CD4-positive, alpha-beta memory T cell (primary cell): ENCODE measurements at places on chromosomes 13 and 19.

- no peak for DNase-seq
These were observed 70.3 kb downstream of the ALOX5AP start for GRCh38 chr13:30805603-30806011.

DNA sequence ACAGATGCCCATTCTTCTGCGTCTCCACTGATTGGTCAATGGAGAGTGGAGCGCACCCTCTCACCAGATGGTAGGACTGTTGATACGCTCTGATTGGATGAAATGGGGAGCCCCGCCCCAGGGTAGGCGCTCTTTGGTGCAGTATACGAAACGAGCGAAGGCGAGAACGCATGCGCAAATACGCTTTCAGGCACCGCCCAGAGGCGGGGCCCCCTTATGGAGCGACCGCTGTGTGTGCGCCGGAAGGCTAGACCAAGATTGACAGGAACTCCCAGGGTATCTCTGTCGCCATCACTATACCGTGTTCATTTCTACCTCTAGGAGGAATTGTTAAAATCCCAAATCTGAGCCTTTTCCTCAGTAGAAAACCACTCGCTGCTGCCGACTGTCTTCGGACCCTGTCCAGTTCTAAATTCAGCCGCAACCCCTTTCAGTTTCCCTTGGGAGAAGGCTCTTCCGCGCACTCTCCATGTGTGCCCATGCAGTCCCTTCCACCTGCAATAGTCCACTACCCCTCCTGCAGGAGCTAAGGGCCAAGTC is 720 bp upstream of the HNRNPL start:
- no peak for DNase-seq

GRCh38 chr13:80473695-80474094 is 132.8 kb upstream of the SPRY2 start:
- DNase-seq = no peak

GRCh38 chr13:53201454-53202225 is 173.0 kb downstream of the OLFM4 start:
- no peak for DNase-seq

DNA sequence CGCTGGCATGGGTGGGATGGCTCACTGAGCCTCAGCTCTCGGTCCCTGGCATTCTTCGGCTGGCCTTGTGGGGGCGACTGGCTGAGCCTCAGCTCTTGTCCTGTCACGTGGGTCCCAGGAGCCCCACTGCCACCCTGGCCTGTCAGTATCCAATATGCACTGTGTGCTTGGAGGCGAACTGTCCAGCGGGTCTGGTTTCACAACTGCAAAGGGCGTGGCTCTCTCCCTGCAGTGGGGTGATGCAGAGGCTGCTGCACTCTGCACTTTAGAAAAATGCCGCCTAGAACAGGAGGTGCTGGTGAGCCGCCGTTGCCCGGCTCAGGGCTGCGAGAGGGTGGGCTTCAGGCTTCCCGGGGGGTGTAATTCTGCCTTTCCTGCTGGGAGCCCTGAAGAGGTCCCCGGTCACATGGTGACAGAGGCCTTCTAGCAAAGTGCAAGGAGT is 17.0 kb upstream of the TMEM255B start:
- DNase-seq = no peak

DNA sequence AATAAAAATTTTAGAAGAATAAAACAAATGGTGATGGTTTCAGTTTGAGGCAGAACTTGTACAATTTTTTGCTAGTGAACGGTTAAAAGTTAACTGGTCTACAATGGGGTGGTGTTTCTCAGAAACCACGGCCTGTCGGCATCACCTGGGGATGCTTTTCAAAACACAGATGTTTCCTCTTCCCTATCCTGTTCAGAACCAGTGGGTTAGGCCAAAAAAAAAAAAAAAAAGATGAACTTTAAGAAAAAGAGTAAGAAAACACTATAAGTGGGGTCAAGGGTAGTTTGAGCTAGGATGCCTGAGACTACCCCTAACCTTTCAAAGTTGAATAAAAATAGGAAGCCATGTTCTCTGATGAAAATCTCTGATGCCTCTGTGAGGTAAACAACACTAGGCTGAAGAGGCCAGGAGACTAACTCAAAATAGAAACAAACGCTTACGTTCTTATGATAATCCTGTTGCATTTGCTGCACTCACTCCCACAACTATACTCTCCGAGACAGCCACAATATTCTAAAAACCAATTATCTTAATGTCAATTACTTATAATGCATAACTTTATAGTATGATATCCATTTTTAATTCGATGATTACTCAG is 3.3 kb downstream of the MTIF3 start:
- DNase-seq = peak; percentile 51

GRCh38 chr19:37855098-37855497 is 51.3 kb downstream of the WDR87 start:
- no peak for DNase-seq

GRCh38 chr13:27128825-27129627 is 42.6 kb downstream of the USP12 start:
- no peak for DNase-seq

- DNase-seq = no peak
These were observed 118.9 kb upstream of the UBL3 start for GRCh38 chr13:29969286-29969685.

- DNase-seq = no peak
These were observed 7.3 kb downstream of the ANGPTL4 start for GRCh38 chr19:8371011-8371804.

- DNase-seq = no peak
These were observed 27.9 kb upstream of the RCBTB2 start for GRCh38 chr13:48560657-48561337.

DNA sequence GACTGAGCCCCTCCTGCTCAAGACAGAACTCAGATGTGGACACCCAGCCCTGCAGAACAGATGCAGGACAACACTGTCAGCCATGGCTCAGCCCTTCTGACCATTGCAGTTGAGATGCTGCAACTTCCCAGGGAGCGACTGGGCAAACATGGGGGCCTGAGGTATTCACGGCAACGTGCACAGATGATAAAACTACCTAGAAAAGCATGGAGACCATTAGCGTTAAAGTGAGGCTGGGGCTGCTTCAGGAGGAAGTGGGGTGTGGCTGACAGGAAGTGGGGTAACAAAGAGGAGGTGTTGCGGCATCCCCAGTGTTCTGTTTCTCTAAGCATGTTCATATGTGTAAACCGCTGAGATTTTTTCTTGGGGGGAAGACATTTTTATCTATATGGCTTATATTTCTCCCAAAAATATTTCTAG is 1.3 kb upstream of the SIGLEC9 start:
- DNase-seq = peak; percentile 72

DNA sequence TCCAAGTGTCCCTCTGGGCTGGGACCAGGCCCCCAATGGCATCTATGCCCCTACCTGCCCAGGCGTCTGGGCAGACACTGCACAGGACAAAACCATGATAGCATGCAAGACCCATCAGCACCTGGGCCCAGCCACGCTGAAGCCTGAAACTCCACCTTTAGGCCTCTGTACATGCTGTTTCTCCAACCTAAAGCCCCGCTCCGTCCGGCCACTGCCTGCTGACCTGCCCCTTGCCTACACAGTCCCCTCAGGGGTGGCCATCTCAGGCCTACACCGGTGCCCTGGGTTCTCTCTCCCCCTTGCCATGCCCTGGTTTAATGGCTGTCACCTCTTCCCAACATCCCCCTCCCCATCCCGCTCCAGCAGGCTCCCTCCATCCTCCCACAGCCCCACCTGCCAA is 15.3 kb downstream of the GJA3 start:
- DNase-seq = no peak

DNA sequence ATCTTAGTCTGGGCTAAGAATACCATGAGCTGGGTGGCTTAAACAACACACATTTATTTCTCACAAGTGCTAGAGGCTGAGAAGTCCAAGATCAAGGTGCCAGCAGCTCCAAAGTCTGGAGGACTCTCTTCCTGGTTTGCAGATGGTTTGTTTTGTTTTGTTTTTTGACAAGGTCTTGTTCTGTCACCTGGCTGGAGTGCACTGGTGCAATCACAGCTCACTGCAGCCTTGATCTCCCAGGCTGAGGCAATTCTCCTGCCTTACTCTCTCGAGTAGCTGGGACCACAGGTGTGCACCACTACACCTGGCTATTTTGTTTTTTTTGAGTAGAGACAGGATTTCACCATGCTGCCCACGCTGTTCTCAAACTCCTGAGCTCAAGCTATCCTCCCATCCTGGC is 15.5 kb downstream of the APLP1 start:
- no peak for DNase-seq

GRCh38 chr13:46131705-46132104 is 26.9 kb upstream of the CPB2 start:
- DNase-seq = no peak

DNA sequence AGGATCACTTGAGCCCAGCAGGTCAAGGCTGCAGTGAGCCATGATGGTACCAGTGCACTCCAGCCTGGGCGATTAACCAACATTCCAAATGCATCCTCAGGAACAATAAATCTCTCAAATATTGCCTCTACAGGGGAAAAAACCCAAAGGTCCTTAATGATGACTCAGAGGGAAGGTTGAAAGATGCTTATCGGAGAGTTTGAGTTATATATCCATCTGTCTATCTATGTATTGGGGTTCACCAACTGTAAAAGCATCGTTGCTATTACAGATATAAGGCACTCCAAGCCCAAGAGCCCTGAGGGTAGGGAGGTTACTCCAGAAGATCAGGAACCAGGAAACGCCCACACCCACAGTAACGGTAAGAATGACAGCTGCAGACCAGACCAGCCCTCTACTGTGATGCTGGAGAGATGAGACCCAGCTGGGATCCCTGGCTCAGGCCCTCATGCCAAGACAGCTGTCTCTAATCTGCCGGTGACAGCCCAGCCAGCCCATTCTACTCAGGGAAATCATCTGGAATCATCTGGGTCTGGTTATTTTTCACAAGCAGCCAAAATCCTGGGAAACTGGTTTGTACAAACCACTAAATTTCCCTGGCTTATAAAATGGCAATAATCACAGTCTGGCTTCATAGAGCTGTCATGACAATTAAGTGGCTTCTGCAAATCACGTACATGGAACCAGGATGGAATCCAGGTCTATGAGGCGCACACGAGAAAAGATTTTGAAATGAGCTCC is 23.8 kb downstream of the TEX101 start:
- no peak for DNase-seq

DNA sequence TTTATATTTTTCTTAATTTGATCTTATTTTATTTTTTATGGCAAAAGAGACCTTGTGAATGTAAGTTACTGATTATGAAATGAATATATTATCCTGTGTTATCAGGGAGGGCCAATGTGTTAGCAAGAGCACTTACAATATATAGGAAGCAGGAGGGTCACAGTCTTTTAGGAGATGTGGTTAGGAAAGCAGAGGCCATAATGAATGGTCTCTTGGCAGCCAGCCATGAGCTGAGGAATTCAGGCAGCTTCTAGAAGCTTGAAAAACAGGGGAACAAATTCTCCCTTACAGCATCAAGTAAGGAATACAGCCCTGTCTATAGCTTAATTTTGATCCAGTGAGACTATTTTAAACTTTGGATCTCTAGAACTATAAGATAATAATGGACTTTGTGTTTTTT is 2374.6 kb downstream of the PCDH9 start:
- no peak for DNase-seq

DNA sequence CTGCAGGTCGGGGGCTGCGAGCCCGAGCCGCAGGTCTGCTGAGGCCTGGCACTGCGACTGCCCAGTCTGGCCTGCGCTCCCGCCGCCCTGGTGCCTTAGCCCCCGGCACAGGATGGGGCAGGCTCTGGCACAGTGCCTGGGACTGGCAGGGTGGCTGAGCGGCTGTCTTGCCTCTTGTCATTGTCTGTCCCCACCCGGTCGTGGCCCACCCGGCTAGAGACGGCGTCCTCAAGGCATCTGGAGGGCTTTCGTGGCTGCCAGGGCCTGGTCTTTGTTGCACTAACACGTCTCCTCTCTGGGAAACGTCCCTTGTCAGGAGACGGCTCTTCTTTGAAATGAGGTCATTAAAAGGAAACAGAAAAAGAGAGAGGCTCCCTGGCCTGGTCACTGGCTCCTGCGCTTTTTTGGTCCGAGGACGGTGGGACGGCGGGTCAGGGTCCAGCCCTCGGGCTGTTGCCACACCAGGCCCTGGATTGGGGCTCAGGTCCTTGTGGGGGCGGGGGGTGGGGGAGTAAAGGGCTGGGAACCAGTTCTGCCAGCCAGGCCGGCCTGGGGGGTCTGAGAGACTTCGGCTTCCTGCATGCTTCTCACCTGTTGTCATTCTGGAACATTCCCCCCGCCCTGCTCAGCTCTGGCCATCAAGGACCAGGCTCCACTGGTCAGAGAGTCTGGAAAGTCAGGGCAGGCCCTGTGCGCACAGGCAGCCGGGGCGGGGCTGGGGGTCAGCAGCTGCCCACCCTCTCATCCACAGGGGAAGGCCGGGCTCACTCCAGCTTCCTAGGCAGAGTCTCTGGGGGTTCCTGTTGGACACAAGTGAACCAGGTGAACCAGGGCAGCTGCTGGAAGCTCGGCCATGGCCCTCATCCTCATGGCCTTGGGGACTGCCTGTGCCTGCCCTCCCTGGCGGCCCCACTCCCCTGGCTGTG is 6.2 kb upstream of the ZNF554 start:
- DNase-seq = no peak

- peak; percentile 70 for DNase-seq
These were observed 2.4 kb downstream of the GADD45B start for GRCh38 chr19:2478278-2478755.

- DNase-seq = no peak
These were observed 112.1 kb upstream of the RXFP2 start for GRCh38 chr13:31627097-31627845.

GRCh38 chr13:36536546-36536945 is 104.3 kb downstream of the CCNA1 start:
- no peak for DNase-seq

- DNase-seq = no peak
These were observed 41.0 kb upstream of the USP29 start for GRCh38 chr19:57078802-57079201.

DNA sequence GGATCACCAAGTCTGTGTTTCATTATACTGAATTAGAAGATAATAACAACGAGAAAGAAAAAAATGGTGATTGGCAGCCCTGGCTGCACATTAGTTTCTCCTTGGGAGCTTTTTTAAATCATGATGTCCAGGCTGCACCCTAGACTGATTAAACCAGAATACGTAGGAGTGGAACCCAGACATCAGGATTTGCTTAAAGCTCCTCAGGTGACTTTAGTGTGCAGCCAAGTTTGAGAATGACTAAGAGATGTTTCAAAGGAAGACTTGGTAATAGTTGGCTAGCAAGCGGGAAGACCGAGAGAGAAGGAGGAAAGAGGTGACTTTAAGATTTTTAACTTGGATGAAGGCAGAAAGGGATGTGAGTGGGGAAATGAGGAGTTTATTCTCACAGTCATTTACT is 71.4 kb upstream of the SERP2 start:
- no peak for DNase-seq

- peak; percentile 21 for DNase-seq
These were observed 3.3 kb upstream of the RASA3 start for GRCh38 chr13:114135731-114136171.

DNA sequence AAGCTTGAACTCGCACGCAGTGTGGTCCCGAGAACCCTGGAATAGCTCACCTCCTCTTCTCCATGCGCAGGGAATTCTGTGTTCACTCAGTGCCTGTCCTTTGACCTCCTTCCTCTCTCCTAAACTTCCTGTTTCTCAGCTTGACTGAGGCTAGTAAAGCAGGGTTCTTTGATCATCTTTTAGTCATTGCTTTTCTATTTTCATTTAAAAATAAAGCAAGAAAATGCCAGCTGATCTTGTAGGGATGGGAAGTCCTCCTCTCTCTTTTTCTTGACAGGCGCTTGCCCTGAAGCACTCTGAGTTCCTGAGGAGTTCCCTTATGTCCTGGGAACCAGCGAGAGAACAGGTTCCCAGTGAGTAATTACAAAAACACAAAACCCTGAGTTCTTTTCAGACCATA is 62.8 kb downstream of the ARHGEF7 start:
- DNase-seq = no peak

GRCh38 chr19:33681081-33681680 is 59.4 kb downstream of the CHST8 start:
- no peak for DNase-seq
